ENCODE measurements at places on chromosomes 6 and 20.

DNA sequence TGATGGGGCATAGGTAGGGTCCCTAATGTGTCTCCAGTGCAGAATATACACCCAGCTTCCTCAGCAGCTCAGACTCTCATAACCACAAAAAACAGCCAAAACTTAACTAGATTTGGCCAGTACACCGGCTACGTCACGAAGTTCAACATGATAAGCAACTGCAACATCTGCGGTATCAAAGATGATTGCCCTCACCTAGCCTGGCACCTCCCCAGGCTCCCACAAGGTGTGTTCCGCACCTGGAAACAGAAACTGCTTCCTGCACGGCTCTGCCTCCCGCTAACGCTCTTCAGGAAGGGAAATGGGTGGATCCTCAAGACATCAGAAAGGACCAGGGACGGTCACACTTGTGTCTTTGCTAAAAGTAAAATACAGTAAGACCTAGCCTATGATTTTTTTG is 9.5 kb downstream of the TXNDC5 start:
- DNase-seq: no peak

- DNase-seq: no peak
Measured at GRCh38 chr6:1749041-1749440, 139.3 kb downstream of the FOXC1 start.

- no peak for DNase-seq
Measured at GRCh38 chr20:6122111-6122872, 538 bp downstream of the FERMT1 start.

DNA sequence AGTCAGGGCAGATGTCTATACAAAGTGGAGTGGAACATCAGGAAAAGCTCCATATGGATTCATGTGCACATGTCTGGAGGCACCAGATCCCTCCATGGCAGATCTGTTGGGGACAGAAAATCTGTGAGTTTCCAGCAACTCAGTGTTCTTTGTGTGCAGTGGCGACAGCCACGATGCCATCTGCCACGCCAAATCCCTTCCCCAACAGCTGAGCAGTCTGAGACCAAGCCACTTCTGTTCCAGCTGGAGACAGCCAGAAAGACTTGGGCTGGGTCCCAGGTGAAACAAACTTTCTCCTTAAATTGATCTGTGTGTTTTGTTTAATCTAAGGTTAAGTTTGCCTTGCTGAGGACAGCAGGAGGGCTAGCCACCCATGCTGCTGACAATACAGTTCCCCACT is 22.9 kb downstream of the FKBP1A start:
- no peak for DNase-seq

- DNase-seq: no peak
Measured at GRCh38 chr20:59515906-59516209, 88.5 kb upstream of the PHACTR3 start.

DNA sequence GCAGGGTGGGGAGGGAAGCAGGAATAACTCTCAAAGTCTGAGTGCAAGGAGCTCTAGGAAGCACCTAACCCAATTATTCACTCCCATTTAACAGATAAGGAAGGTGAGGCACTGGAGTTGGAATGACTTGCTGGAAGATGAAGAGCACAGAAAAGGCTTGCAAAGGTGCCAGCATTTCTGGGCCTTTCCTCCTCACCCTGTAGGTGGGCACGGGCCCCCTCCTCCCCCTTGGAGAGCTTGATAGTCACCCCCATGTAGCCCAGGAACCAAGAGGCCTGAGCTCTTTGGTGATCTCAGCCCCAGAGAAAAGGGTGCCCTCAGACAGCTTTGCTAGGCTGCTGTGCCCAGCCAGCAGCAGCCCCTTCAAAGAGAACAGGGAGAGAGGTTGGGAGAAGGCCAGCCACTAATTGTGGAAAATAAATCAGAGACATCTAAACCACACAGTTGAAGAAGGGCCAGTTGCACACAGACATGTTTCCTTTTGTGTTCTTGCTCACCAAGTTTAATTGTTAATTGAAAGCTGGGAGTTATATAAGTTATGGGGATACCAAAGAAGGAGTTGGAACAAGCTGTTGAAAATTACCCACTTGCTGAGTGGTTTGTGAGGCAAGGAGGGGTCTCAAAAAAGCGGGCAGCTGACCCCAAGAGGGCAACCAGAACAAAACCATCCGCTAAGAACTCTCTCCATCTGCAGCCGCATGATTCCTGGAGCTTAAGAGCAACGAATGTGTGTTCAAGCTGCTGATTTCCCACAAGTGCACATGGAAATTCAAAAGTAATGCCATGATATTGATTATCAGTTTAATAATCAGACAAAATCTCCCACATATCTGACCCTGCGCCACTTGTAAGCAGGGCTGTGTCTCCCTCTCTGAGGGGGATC is 77.0 kb downstream of the MRPL14 start:
- DNase-seq: no peak

- no peak for DNase-seq
Measured at GRCh38 chr6:156618600-156619205, 158.5 kb upstream of the ARID1B start.

- no peak for DNase-seq
Measured at GRCh38 chr20:22430746-22431168, 153.6 kb downstream of the FOXA2 start.

- DNase-seq: no peak
Measured at GRCh38 chr6:18530201-18530600, 143.1 kb downstream of the RNF144B start.

DNA sequence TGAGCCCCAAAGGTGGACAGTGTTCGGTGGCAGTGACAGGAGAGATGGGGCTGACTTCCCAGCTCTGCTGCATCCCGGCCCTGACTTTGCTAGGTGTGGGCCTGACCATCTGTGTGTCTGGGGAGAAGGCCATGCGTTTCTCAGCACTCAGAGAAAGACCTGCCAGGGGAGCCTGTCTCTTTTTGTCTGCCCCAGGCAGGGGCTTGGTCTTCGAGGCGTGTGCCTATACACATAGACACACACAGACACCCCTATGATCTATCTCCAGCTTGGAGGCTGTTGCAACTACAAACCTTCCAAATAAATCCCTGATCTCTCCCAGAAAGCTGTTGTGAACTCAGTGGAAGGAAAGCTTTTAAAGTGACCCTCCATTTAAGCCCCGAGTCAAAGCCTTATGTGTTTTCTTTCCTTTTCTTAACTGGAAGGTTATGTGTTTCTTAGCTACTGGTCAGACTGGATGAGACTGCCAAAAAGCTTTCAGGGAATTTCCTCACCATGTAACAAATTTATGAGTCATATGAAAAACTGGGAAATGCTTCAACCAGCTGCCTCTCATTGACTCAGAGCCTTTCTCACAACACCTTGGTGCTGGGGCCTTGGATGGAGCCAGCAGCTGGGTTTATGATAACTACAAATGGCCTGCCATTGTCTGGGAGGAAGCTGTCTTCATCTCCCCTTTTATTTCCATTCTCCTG is 102.6 kb downstream of the CDC5L start:
- DNase-seq: no peak

- no peak for DNase-seq
Measured at GRCh38 chr6:41653691-41654090, 15.4 kb downstream of the MDFI start.

- no peak for DNase-seq
Measured at GRCh38 chr6:127423921-127424320, 35.3 kb downstream of the KIAA0408 start.

DNA sequence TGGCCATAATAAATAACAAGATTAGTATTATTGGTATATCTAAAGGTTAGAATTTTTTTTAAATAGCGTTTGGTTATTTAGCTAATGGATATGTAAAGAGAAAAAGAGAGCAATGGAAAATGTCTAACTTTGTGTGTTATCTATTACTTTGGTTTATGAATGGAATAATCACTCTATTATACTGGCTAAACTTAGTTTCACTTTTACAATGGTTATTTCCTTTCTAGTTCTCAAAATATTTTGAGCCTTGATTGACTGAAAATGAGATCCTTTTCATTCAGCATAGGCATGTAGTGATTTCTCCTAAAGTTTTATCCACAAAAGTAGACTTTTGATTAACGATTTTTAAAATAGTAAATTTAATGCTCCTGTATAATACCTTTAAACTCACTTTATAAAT is 51.6 kb upstream of the MLIP start:
- DNase-seq: no peak

DNA sequence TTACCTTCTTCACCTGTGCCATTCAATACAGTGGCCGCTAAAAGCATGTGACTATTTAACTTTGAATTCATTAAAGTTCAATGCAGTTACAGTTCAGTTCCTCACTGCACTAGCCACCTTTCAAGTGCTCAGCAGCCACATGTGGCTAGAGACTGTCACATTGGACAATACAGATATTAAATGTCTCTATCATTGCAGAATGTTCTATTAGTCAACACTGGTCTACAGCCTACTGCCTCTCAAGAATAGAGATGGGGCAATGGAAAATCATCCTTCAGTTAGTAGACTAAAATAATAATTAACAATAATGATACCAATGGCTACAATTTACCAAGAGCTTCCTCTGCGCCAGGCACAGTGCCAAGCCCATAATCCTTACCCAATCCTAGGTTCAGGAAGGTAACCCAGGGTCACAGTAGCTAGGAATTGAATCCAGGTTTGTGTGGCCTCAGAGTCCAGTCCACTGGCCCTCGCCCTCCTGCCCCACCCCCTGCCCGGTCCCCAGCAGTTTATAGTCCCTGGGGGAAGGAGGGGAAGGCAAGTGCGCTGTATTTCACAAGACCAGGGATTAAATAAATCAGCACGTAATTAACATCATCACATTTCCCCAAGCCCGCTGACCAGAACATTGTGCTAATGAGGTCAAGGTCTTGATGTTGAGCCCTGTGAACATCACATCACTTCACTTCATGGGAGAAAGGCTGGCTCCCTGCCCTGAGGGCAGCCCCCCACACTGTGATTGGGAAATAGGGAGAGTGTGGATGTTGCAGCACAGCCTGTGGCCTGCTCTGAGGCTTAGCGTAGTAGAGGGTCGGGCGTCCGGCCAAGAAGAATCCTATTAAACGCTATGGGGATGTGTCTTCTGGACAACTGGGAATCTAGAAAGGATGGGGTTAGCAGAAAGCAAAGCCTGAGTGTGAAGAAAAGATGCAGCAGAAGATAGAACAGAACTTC is 147.2 kb downstream of the VEGFA start:
- no peak for DNase-seq

GRCh38 chr20:3909952-3910366 is 20.8 kb downstream of the PANK2 start:
- no peak for DNase-seq

DNA sequence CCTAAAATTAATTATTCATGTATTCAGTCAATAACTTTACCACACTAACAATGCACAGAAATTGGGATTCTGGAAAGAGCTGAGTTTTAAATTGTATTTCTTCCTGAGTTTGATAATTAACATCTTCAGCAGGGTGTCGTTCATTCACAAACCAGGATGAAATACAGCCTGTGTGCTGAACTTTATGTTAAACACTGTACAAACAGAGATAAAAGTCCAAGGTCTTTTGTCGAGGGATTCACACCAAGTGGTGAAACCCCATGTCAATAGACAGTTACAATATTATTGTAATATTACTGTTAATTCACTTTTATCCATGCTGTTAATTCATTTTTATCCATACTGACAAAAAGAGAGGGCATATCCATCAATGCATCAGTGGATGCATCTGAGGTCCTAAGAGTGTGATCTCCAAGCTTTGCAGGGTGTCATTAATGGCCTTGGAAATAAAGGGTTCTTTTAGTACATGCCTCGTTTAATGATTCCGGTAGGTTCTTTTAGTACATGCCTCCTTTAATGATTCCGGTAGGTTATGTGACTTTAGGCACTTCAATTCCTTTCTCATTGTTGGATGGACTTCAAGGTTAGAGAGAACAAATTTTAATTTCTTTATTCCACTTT is 234.3 kb downstream of the PLCB1 start:
- DNase-seq: no peak

DNA sequence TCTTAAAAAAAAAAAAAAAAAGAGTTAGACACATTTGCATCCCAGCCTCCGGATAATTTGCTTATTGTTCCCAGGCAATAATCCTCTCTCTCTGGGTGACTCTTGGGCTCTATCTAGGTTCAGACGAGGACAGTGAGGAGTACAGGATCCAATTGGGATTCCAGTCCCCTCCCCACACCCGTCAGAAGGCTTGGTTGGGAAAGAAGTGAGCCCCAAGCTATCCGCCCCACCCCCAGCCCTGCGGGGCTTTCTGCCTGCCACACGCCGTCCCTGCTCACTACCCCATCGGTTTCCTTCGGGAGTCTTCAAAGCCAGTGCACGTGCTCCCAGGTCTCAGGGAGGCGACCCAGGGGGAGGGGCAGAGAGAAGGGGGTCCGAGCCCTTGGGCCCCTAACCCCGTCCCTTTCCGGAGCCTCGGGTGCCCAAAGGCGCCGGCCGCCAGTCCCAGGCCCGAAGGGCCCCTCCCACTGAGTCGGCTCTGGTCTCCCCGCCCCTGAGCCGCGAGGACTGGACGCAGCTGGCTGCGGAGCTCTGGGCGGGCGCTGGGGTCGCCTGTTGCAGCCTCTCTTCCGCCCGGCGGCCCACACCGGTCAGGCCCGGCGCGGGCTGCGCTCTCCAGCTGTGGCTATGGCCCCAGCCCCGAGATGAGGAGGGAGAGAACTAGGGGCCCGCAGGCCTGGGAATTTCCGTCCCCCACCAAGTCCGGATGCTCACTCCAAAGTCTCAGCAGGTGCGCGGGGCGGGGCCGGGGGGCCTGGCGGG is 2.5 kb downstream of the MYMX start:
- no peak for DNase-seq

DNA sequence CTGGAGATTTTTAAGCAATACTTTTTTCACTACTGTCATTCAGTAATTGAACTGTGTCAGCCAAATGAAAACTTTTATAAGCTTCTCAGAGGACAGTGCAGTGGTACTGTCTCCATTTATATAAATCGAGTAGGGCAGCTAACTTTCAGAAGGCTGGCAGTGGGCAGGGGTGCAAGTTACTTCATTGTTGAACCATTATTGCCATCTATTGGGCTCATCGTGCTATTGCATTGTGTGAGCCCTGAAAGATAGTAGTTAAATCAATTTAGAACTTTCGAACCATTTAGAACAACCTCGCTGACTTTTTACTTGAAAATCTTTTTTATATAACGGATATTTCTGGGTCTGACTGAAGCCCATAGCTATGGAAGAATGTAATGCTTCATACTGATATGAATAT is 347.8 kb upstream of the PLCB4 start:
- peak; percentile 11 for DNase-seq

GRCh38 chr6:126890055-126890454 is 228.4 kb upstream of the RSPO3 start:
- DNase-seq: no peak

DNA sequence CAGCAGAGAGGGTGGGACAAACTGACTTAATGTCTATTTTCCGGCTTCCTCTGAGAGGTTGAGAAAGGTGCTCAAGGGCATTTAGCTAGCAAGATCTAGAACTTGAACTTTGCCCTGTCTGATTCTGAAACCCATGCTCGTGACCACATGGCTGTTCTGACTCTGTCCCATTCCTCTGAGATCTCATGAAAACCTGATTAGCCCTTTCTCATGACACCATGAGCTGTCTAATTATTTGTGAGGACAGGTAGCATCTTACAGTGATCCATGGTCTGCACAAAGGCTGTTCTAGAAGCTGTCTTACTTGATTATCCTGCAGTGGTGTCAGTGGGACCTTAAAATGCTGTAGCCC is 89.6 kb upstream of the TOX2 start:
- no peak for DNase-seq

GRCh38 chr6:167044696-167045095 is 45.5 kb downstream of the CEP43 start:
- no peak for DNase-seq

- DNase-seq: no peak
Measured at GRCh38 chr6:106574741-106575458, 54.4 kb downstream of the RTN4IP1 start.

All from stimulated activated CD4-positive, alpha-beta T cell treated with anti-CD3 and anti-CD28 coated beads, Interleukin-4, amount 100 ng/mL, for 24 hours (primary cell).